ENCODE measurements at places on chromosomes 16 and 17. TPM values are rescaled to one million over a fixed set of nuclear protein-coding genes. Genes with fewer than 3 reads are reported as not detected.
A peak's percentile ranks its signal among the peaks of the same experiment; 100 is the strongest.

SLC13A2 gene
- polyA plus RNA-seq = not detected

GRCh38 chr17:29292071-29292991 is 1.6 kb downstream of the NUFIP2 start:
- peak; percentile 61 for DNase-seq
- no peaks in the 10 kb centered on the region for H3K27me3 ChIP-seq
- H3K27ac ChIP-seq = peak overlapping the region; percentile 81
- peaks cover 7% of the 10 kb centered on the region for H3K36me3 ChIP-seq
- no peaks in the 10 kb centered on the region for H3K4me1 ChIP-seq
- H3K4me3 ChIP-seq = peak overlapping the region; percentile 90

- no peaks in the 10 kb centered on the region for H3K27me3 ChIP-seq
- H3K27ac ChIP-seq = no peak overlapping the region
- DNase-seq = no peak
- H3K36me3 ChIP-seq = no peaks in the 10 kb centered on the region
- H3K4me1 ChIP-seq = no peaks in the 10 kb centered on the region
These were observed 280.1 kb upstream of the MON1B start for GRCh38 chr16:76910931-76911330.

DNA sequence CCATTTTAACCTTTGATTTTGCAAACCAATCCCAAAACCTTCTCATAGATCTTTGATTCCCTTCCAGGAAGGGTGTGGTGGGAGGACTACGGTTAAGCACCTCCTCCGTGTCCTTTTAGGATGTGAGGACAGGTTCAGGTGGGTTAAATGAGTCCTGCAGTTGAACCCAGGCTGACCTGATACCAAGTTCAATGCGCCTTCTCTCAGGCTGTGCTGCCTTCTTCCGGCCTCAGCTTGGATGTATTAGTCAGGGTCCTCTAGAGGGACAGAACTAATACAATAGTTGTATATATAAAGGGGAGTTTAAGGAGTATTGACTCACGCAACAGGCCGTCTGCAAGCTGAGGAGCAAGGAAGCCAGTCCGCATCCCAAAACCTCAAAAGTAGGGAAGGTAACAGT is 10.5 kb upstream of the CSF3 start:
- H3K4me1 ChIP-seq = no peaks in the 10 kb centered on the region
- H3K36me3 ChIP-seq = no peaks in the 10 kb centered on the region
- no peak overlapping the region for H3K27ac ChIP-seq

- H3K36me3 ChIP-seq = no peaks in the 10 kb centered on the region
- H3K27me3 ChIP-seq = no peaks in the 10 kb centered on the region
- H3K4me3 ChIP-seq = no peak overlapping the region
- no peak overlapping the region for H3K27ac ChIP-seq
These were observed 3.9 kb upstream of the KRT19 start for GRCh38 chr17:41531993-41532392.

All from H1 (cell line).